Neural crest cell (in vitro differentiated cells): ENCODE measurements at places on chromosomes 1 and 21. TPM values are rescaled to one million over a fixed set of nuclear protein-coding genes. Genes with fewer than 3 reads are reported as not detected.

DNA sequence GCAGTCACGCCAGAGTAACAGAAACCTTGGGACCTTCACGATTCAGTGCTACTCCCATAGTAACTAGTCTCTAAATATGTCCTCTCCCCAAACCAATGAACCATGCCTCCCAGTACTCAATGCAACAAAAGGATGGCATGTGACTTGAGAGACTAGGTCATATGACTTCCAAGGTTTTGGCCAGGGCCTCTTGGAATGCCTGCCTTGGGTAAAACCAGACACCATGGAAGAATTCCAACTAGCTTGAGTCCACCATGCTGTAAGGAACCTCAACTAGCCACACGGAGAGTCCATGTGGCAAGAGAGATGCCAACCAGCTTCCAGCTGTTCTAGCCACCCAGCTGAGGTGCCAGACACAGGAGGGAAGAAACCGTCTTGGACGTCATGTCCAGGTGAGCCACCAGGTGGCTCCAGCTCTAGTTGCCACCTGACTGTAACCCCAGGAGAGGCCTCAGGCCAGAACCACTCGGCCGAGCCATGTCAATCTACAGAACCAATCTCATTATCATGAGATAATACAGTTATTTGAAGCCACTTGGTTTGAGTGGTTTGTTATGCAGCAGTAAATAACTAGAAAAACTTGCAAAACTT is 115.0 kb downstream of the SYF2 start:
- H3K36me3 ChIP-seq: no peaks in the 10 kb centered on the region
- no peak overlapping the region for H3K4me3 ChIP-seq
- H3K4me1 ChIP-seq: no peaks in the 10 kb centered on the region

DNA sequence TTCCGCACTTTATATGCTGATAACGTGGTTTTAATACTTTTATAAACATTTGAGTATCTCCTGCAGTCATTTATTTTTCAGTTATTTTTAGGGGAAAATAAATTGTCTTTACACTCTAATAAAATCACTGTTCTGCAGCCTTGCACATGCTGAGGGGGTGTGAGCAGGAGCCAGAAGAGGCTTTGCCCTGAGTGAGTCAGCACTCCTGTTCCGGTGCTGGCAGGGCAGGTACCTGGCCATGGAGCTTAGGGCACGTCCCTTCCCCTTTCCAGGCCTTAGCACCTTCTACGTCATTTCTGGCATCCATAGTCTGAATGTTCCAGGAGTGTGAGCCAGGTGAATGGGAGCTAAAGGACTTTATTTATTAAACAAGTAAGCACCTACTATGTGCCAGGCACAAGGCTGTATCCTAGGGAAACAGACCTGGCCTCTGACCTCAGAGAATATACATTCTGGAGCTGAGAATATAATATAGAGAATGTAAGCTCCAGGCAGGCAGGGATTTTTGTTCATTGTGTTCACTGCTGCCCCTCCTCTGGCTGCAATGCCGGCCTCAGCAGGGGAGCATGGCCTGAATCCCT is 402.9 kb downstream of the PTPRU start:
- DNase-seq: no peak
- no peaks in the 10 kb centered on the region for H3K4me1 ChIP-seq
- no peaks in the 10 kb centered on the region for H3K27me3 ChIP-seq

DNA sequence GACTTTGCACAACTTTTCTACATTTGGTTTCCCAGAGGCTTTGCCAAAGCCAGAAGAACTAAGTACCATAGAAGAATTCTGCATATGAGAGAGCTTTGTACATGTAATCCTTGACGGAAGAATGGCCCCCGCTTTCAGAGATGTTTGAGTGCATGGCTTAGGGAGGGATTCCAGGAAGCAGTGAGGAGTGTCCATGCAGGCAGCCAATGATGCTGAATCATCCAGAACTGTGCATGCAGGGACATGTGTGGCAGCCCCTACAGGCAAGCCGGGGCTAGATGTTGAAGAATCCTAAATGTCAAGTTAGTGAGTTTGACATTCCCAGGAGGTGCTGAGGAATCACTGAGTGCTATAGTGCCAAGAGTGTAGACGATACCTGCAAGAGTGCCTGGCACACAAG is 9.9 kb upstream of the HAO2 start:
- no peaks in the 10 kb centered on the region for H3K27me3 ChIP-seq
- H3K36me3 ChIP-seq: peaks cover 3% of the 10 kb centered on the region
- no peak for DNase-seq

ST6GALNAC5 gene
- 37.4 and 45.6 TPM in 2 replicates for total RNA-seq

CELA2A gene
- not detected in 2 replicates for total RNA-seq
